ENCODE measurements at places on chromosomes 2 and 18.

GRCh38 chr2:122261911-122262310 lies 506.5 kb downstream of the TSN start:
- DNase-seq, result peak; percentile 4

DNA sequence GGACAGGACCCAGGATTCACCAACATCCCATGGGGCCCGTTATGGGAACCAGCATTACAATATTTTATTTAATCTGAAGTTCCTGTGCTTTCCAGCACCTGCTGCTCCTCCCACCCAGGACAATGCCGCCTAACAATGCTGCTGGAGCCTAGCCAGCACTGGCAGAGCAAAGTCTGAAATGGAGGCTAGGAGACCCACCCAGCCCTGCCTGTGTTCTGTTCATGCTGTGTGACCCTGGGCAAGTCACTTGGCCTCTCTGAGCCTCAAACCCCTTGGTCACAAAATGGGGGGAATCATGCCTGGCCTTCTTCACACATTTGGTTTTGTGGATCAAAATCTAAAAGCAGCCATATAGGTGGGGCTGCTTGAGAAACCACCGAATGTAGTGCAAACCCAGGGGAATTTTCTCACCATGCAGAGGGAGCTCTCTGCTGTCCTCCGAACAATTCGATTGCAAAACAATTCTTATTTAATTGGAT lies 38.5 kb upstream of the ODC1 start:
- DNase-seq, result no peak

GRCh38 chr2:66539452-66539851 lies 104.5 kb downstream of the MEIS1 start:
- no peak for DNase-seq

- DNase-seq, result no peak
Measured at GRCh38 chr2:180478883-180479282, 471.8 kb upstream of the CWC22 start.

DNA sequence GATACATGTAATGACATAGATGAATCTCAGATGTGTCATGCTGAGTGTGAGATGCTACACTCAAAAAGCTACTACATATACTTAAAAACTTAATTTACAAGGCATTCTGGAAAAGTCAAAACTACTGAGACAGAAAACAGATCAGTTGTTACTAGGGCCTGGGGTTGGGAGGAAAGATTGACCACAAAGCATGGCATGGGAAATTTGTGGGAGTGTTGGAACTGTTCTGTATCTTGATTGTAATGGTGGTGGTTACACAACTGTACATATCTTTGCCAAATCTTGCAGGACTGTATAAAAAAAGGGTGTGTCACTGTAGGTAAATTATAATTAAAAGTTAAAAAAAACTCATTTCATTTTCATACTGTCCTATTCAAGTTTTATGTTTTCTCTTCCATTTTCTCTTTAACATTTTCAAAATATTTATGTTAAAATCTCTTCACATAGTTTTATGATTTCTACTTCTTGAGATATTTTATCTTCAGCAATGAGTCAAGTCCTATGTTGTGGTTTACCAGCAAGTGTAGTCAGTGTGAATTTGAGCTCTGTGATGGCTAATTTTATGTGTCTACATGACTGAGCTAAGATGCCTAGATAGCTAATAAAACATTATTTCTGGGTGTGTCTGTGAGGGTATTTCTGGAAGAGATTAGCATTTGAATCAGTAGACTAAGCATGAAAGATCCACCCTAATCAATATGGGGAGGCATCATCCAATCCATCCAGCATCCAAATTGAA lies 58.6 kb upstream of the VRK2 start:
- DNase-seq, result no peak

GRCh38 chr2:18490901-18491300 lies 69.6 kb downstream of the RDH14 start:
- DNase-seq, result no peak

DNA sequence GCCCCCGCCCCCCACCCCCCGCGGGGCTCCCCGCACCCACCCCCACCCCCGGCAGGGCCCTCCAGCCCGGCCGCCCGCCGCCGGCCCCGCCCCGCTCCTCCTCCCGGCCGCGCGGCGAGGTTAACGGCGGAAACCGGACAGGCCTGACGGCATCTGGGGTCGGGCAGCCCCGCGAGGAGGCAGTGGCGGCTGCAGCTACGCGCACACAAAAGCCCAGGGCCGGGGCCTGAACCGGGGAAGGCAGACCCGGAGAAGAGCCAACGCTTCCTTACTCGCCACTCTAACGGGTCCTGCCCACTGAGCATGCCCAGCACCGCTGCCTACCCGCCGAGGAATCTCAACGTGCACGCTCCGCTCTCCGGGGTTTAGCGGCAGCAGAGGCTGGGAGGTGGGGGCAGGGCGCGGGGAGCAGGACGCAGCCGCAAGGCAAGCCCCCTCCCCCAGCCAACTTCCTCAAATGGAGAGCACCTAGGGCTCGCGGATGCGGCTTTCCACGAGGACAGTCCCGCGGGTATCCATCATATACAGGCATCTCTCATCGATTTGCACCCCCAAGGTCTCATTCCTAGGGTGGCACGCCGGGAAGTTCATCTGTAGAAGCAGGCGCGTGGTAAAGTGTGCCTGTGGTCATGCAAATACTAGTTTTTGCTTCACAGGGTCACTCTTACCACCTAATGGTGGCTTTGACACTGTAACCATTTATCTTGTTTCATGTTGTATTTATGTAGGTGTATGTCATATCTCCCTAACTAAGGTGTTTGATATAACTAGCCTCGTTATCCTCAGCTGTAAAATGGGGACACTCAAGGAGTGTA lies at the start of gene MEMO1:
TSS of gene MEMO1 (minus strand) at position 339 of the 815 bp plus-strand sequence. CDS start 761 bp downstream, outside the sequence.
- peak; percentile 89 for DNase-seq

All from G401 (cell line).